ENCODE measurements at places on chromosomes 3 and 15.

DNA sequence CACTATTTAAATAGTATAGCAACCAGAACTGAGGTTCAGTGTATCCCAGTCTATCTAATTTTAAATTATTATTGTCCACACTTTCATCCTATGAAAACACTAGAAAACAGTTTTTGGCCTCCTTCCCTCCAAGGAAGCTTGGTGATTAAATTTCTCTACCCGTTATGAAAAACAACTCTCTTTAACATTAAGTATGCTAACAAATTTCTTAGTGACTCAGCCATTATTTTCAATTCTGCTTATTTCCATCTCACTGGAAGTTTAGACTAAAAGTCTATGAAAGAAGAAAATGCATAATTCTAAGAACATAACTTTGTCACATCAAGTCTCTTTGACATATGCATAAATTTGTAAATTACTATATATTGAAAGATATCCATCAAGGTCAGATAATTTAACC is 185.2 kb downstream of the NSUN3 start:
- no peak for DNase-seq

DNA sequence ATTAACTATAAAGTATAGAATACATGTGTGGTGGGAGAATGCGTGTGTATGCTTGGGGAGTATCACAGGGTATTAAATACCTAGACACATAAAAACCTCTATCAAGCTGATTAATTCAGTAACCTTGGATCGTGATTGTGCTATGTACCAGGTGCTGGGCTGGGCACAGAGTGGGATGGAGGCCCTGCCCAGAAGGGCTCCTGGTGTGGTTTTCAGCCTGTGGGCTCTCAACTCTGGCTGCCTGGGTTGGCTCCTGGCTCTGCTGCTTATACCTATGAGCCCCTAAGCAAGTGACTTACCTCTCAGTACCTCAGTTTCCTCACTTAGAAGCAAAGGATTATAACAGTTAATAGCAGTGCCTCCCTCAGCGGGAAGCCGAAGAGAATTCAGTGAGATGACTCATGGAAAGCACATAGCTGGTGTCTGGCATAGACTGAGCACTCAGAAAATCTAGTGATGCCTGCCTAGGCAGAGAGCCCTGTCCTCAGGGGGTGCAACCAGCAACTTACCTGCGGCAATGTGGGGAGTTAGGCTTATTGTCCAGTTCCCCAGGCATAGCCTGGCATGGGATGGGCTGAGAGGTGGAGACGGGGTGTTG is 90.6 kb upstream of the MYZAP start:
- no peak for DNase-seq

- no peak for DNase-seq
Observed at GRCh38 chr3:193660171-193660570, 67.2 kb downstream of the OPA1 start.

DNA sequence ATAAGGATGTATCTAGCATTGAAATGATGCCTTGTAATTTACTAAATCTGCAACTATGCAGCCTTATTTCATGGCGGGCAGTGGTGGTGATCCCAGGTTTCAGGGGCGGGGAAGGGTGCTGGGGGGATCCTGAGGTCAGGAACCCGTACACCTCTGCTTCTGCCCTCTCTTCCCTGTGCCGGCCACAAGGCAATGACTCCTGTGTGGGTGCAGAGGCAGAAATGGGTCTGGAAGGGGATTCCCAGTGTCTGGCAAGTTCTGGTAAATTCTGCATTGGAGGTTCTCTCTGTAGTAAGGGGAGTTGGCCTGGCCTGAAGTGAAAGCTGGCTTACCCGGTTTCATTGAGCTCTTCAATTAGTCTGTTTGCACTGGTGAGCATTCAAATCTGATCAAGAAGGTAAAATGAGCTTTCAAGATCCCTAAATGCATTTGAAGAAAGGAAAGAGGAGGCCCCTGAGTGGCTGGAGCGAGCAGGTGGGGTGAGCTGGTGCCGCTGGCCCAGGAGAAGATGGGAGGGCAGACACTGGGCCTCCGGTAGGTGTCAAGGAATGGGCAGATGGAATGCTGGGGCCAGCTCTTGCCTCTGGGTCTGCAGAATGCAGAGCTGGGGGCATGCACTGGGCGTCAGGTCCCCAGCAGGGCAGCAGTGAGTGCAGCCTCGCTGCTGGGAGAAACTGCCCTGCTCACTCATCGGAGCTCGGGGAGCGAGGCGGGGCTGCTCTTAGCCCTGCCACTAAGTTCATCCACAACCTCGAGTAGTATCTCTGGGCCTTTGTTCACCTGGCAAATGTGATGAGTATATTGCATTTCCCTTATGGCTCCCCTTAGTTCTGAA is 13.7 kb downstream of the NRROS start:
- no peak for DNase-seq

DNA sequence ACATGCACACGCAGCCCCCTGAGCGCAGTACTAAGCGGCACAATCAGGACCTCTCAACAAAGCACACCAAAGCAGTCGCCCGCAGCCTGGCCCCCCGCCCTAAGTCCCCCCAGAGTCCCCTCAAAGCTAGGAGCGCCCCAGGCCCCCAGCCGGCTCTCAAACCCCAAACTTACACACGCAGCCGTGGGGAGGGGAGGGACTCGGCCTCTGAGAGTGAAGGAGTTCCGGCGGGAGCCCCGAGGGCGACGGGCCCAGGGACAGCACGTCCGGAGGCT is 5.5 kb downstream of the GATA2 start:
- DNase-seq, result no peak

- DNase-seq, result no peak
Observed at GRCh38 chr15:63079947-63080626, 37.5 kb downstream of the TPM1 start.

DNA sequence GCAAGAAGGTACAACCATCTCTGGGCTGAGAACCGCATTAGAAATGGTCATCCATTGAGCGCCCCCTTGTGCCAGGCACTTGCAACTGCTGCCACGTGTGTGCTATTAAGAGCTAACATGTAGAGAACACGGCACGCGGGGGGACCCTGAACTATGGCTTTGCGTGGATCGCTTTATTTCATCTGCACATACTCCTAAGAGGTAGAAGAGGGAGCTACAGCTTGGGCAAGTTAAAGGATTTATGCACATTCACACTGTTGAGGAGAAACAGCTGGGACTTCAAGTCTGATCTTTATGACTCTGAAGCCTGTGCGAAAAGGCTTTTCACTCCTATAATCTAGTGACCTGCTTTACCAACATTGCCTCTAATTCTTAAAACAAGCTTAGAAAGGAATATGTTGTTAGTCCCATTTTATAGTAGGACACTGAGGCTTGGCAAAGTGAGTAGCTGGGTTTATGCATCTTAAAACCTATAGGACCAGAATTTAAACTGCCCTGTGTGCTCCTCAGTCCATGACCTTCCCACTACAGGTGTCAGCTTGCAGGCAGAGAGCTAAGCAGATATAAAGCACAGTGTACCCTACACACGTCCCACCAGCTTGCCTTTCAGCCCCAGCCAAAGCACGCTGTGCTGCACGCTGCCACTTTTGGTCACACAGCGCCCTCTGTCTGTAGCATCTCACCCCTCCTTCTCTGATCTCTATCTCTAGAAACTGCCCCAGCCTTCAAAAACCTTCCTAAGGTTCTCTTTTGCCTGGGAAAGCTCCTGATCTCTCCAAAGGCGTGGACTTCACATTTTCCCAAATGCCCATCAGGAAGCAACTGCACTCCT is 57.8 kb downstream of the STARD5 start:
- DNase-seq, result peak; percentile 67

DNA sequence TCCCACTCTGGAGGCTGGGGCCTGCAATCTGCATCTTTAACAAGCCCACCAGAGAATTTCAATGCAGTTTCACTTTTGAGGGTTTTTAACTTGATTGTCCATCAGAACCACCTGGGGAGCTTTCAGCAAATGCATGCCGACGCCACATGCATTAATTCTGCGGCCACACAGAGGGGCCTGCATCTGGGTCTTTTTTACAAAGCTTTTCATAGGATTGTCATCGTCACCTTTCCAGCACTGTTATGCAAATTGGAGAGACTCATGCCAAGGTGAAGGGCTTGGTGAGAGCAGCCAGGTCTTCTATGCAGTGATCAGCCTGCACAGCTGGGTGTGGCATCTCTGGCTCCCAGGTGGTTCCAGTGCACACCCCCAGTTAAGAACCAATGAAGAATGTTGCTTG is 143.0 kb upstream of the CTDSPL start:
- DNase-seq, result no peak

- no peak for DNase-seq
Observed at GRCh38 chr3:182139627-182140357, 428.1 kb downstream of the SOX2 start.

GRCh38 chr15:61250613-61251012 is 21.5 kb upstream of the RORA start:
- DNase-seq, result no peak

GRCh38 chr15:71565631-71566160 is 244.7 kb upstream of the NR2E3 start:
- DNase-seq, result no peak

- no peak for DNase-seq
Observed at GRCh38 chr3:25900161-25900560, 110.3 kb downstream of the OXSM start.

GRCh38 chr3:23835802-23836201 is 30.0 kb downstream of the UBE2E1 start:
- DNase-seq, result no peak

DNA sequence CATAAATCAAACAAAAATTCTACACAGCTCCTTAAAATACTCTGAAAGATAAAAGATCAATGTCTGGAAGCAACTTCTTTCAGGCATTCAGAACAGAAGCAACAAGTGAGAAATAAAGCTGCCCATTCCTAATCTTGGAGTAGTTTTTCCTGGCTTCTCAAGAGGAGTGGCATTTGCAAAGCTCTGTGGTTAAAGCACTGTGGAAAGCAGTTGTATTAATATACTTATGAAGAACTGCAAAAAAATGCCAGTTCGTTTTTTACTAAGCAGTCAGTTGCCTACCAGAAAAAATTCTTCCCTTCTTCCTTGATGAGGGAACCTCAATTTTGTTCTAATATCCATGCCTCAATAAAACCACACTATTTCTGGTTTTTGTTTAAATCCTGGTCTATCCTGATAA is 197.8 kb downstream of the TNIK start:
- no peak for DNase-seq

GRCh38 chr3:123096126-123096525 is 29.3 kb downstream of the PDIA5 start:
- DNase-seq, result no peak

DNA sequence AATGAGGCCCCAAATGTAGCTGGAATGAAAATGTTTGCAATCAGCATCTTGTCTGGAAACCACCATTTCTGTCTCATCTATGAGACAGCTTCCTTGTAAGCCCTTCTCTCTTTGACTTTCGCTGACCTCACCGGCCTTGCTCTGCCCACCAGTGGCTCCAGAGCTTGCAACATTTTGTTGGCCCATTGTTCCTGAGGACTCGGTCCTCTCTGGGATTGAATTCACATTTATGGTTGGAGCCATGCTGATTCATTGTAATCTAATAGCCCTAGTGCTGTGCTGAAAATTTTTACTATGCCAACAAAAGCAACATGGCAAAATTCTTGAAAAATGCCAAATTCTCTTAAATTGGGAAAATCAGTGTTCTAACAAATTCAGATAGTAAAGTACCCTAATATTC is 37.2 kb downstream of the ABHD5 start:
- DNase-seq, result no peak

- DNase-seq, result peak; percentile 84
Observed at GRCh38 chr15:62066663-62067447, at the start of gene C2CD4A. TSS of gene C2CD4A (plus strand) at chr15:62066977. CDS start at chr15:62067614, 637 bp downstream.

DNA sequence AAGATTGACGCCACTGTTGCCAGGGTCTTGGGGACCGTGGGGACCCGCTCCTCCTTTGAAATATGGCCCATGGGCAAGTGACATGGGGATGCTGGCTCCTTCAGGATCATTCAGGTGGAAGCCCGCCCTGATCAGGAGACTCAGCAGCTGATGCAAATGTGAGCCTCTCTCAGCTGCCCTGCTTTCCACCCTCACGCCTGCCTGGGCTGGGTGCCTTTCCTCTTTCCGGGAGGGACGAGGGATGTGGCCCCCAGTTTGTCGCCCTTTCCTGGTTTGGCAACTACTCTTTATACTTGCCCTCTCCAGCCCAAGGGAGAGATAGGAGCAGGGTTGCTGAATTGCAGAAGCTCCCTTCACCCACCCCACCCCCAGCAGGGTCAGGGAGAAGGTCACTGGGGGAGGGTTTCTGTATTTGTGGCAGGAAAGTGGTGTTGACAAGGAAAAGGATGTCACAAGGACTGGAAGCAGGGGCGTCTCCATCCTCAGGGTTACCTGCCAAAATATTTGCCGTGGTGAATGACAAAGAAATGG is 21.8 kb downstream of the DNASE1L3 start:
- DNase-seq, result no peak

DNA sequence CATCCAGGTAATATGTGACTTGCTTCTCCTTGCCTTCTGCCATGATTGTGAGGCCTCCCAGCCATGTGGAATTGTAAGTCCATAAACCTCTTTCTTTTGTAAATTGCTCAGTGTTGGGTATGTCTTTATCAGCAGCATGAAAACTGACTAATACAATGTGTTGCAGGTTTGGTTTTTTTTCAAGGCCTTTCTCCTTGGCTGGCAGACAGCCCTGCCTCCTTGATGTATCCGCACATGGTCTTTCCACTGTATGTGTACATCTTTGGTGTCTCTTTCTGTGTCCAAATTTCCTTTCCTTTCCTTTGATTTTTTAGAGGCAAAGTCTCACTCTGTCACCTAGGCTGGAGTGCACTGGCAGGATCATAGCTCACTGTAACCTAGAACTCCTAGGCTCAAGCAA is 260.1 kb downstream of the TUSC7 start:
- DNase-seq, result no peak

GRCh38 chr3:53725387-53725995 is 120.7 kb downstream of the CHDH start:
- DNase-seq, result peak; percentile 61

DNA sequence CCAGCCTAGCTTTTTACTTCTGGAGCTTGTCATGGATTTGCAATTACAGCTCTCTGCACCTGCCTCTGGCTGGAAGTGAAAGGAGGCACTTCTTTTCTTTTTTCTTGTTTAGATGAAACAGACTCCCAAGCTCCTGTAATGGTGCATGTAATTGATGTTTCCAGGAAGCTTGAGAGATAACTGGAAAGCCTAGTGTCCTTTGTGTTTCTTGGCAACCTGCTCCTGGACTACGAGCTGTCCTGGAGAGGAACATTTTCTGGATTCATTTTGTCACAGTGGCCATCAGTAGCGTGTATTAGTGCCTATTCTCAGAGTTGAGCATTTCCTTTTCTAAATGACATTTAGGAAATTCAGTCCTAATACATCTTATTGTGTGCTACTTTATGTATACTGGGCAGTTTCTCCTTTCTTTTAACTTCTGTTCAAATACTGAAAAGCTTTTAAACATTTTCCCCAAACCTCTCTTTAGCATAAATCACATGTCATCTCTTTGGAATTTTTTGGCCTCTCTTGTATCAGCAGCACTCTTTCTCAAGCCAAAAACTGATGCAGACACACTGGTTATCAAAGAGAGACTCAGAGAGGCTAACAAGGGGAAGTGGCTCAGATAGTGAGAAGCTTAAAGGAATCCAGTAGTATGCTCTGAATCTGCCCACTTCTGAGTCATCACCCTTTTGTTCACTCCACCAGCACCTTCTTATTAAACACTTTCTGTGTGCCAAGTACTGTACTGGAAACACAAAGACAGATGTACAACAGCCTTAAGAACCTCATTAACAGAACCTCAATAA is 62.6 kb upstream of the SLC2A2 start:
- DNase-seq, result no peak
